Effector memory CD8-positive, alpha-beta T cell (primary cell): ENCODE measurements at places on chromosomes 7 and 10.

DNA sequence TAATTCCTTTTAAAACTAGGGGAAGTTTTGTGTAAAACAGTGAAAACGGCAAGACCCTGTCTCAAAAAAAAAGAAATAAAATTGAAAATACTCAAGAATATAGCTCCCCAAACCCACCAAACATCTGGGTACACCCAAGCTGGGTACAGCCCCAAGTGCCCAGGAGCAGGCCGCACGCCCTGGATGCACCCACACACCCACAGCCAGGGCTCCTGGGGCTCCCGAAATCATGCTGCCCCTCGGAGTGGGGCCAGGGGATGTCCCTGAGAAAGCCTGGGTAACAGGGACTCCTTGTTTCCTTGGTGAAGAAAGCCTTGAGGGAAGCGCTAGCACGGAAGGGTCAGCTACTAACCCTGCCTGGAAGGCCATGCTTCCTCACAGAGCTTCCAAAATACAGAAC lies 10.1 kb downstream of the BNIP3 start:
- no peak for DNase-seq
- H3K27ac ChIP-seq: no peak overlapping the region
- no peaks in the 10 kb centered on the region for H3K27me3 ChIP-seq
- no peak overlapping the region for H3K4me3 ChIP-seq

DNA sequence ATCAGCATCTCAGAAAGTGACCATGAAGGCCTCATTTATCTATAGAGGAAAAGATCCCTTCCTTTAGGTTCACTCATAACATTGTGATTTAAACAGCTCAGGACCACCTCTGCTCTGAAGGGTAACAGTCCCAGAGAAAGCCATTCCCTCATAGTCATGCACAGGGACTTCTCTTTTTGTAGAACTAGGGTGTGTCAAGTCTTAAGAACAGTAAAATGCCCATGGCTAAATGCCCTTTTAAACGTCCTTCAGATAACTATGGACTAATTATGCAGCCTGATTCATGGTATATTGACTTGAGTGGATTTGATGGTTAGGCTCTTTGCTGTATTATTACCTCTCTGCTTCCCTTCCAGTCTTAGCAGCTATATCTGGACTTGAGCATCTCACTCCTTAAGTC lies 337.8 kb downstream of the SORCS1 start:
- no peak for DNase-seq
- no peak overlapping the region for H3K27ac ChIP-seq
- no peaks in the 10 kb centered on the region for H3K36me3 ChIP-seq
- H3K4me1 ChIP-seq: no peaks in the 10 kb centered on the region
- H3K27me3 ChIP-seq: no peaks in the 10 kb centered on the region

- no peaks in the 10 kb centered on the region for H3K4me1 ChIP-seq
- no peak for DNase-seq
- no peak overlapping the region for H3K4me3 ChIP-seq
- peaks cover 2% of the 10 kb centered on the region for H3K36me3 ChIP-seq
Observed at GRCh38 chr7:95454438-95455045, 19.7 kb upstream of the PON2 start.

DNA sequence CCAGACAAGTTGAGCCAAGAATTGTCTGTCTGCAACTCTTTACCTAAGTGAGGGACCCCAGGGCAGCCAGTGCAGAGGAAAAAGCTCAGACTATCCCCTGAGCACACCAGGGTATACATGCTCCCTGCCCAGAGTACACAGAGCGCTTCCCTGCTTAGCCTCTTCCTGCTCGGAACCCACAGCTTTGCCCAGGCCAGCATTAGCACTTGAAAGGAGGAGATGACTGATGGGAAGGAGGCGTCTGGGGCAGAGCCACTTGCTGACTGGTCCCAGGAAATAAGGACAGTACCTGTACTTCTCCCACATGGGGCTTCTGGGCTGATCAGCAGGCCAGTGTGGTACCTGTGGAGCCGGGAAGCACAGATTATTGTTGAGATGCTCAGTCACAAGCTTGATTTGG lies 48.4 kb upstream of the TRIM8 start:
- no peak overlapping the region for H3K4me3 ChIP-seq
- no peak for DNase-seq
- H3K27ac ChIP-seq: no peak overlapping the region

DNA sequence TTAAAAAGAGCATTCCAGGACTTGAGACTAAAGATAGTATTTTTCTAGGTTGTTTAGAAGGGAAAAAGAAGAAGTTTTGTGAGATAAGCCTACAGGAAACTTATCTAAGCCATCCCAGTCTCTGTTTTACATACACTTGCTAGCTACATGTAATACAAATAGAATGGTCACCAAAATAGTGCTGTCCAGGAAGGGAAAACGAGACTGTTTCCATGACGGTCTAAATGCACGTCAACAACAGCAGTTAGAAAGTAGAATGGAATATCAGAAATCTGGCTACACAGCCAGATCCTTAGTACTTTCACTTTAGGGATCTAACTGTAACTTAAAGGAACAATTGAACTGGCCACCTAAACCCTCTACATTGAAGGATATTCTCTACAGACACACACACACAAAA lies 117.6 kb downstream of the TSPAN12 start:
- no peak for DNase-seq
- H3K36me3 ChIP-seq: no peaks in the 10 kb centered on the region
- no peaks in the 10 kb centered on the region for H3K4me1 ChIP-seq
- H3K4me3 ChIP-seq: no peak overlapping the region
- no peaks in the 10 kb centered on the region for H3K27me3 ChIP-seq
- no peak overlapping the region for H3K27ac ChIP-seq

GRCh38 chr7:74464931-74465886 lies 11.5 kb downstream of the GTF2IRD1 start:
- no peaks in the 10 kb centered on the region for H3K36me3 ChIP-seq
- no peak overlapping the region for H3K4me3 ChIP-seq
- no peak for DNase-seq
- no peak overlapping the region for H3K27ac ChIP-seq

- no peak for DNase-seq
- peaks cover 3% of the 10 kb centered on the region for H3K4me1 ChIP-seq
- H3K27ac ChIP-seq: no peak overlapping the region
Observed at GRCh38 chr10:89470628-89471027, 56.3 kb downstream of the IFIT5 start.

GRCh38 chr10:104657457-104657856 lies 16.4 kb downstream of the SORCS3 start:
- no peaks in the 10 kb centered on the region for H3K4me1 ChIP-seq
- H3K4me3 ChIP-seq: no peak overlapping the region
- no peaks in the 10 kb centered on the region for H3K36me3 ChIP-seq
- DNase-seq: no peak
- H3K27ac ChIP-seq: no peak overlapping the region
- H3K27me3 ChIP-seq: peaks cover 53% of the 10 kb centered on the region

- H3K36me3 ChIP-seq: peaks cover 3% of the 10 kb centered on the region
- no peak overlapping the region for H3K27ac ChIP-seq
Observed at GRCh38 chr7:159139202-159139601, 5.5 kb downstream of the VIPR2 start.

DNA sequence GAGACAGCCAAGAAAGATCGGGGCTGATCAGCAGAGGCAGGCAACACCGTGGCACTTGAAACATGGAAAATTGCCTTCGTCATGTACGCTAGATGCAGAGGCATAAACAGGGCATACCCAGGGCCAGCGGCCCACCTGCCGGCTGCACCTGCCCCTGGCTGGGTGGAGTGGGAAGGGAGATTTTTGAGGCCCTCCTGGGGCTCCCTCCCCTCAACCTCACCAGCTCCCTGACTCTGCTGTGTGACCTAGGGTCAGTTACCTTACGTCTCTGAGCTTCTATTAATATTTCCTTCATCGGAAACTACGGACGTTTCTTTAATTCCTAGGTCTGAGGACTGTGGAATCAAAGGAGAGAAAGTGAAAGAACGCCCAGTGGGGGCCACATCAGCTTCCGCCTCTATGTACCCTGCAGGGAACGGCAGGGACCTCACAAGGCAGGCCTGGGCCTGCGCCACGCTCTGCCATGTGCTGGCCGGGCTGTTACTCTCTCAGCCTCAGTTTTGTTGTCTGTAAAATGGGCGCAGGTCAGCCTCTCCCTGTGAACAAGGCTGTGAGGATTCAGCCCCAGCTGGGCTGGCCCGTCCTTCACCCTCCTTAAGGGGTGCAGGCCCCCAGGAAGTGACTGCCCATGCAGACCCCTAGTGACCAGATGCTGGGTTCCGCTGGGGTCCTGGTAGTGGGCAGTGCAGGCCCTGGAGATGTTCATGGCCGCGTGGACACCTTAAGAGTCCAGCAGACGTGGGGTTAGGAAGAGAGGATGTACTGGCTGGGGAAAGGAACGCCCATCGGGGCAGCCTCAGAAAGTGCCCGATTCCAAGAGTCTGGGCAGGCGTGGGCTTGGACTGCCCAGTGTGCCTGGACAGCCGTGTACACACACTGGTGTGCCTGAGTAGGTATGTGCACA lies 22.7 kb downstream of the ELFN1 start:
- H3K36me3 ChIP-seq: no peaks in the 10 kb centered on the region
- peaks cover 58% of the 10 kb centered on the region for H3K27me3 ChIP-seq
- no peak for DNase-seq
- no peak overlapping the region for H3K4me3 ChIP-seq

GRCh38 chr10:14812271-14812670 lies 25.6 kb downstream of the CDNF start:
- peaks cover 4% of the 10 kb centered on the region for H3K4me1 ChIP-seq
- no peaks in the 10 kb centered on the region for H3K27me3 ChIP-seq
- DNase-seq: no peak
- H3K36me3 ChIP-seq: peaks cover 4% of the 10 kb centered on the region

DNA sequence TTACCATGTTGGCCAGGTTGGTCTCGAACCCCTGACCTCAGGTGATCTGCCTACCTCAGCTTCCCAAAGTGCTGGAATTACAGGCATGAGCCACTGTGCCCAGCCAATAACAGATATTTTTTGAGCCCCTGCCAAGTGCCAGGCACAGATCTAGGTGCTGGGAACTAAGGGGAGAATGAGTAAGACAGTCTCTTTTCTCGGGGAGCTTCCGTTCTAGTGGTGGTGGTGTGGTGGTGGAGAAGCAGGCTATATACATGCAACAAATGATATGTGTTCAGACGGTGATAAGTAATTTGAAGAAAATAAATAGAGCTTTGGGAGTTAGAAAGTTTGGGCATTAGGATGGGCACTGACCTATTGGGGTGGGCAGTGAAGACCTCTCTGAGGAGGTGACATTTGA lies 76.7 kb upstream of the VKORC1L1 start:
- no peaks in the 10 kb centered on the region for H3K36me3 ChIP-seq
- peaks cover 12% of the 10 kb centered on the region for H3K4me1 ChIP-seq
- H3K27ac ChIP-seq: no peak overlapping the region
- DNase-seq: no peak
- no peaks in the 10 kb centered on the region for H3K27me3 ChIP-seq

DNA sequence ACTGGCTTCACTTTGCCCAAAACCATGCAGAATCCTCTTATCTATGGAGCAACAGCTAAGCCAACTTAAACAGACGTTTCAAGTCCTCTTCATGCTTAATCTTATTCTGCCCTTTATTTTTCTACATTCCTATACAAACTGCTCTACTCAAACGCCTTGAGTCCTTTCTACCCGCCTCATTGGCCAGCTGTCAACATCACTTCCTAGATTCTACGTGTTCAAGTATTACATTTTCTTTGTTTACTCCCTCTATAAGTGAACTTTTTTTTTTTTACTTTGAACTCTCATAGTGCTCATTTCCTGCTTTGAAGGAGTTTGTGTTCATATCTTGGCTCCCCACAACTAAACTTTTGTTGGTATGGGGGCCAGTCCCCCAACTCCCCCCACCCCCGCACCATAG lies 28.9 kb upstream of the SLC26A5 start:
- H3K4me1 ChIP-seq: no peaks in the 10 kb centered on the region
- no peak for DNase-seq
- no peaks in the 10 kb centered on the region for H3K36me3 ChIP-seq
- H3K27ac ChIP-seq: no peak overlapping the region

DNA sequence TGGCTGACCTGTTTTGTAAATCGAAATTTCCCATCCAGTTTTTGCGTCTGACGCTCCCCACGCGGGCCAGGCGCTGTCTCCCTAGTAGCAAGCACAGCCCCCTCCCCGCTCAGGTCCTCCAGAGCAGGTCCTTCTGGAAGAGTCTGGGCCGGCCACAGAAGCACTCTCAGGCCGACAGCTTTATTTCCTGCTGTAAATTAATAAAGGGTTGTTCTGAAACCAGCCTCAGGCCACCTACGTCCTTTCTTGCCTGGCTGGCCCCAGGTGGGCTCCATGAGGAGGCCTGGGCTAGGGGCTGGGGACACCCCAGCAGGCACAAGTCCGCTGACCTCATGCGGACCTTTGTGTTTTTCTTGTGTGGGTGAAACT lies 35.2 kb downstream of the CAMK2B start:
- H3K36me3 ChIP-seq: no peaks in the 10 kb centered on the region
- H3K4me1 ChIP-seq: no peaks in the 10 kb centered on the region
- peaks cover 43% of the 10 kb centered on the region for H3K27me3 ChIP-seq
- DNase-seq: no peak

GRCh38 chr10:29209830-29210229 lies 79.0 kb upstream of the LYZL1 start:
- H3K27ac ChIP-seq: no peak overlapping the region
- H3K36me3 ChIP-seq: no peaks in the 10 kb centered on the region
- no peak overlapping the region for H3K4me3 ChIP-seq

DNA sequence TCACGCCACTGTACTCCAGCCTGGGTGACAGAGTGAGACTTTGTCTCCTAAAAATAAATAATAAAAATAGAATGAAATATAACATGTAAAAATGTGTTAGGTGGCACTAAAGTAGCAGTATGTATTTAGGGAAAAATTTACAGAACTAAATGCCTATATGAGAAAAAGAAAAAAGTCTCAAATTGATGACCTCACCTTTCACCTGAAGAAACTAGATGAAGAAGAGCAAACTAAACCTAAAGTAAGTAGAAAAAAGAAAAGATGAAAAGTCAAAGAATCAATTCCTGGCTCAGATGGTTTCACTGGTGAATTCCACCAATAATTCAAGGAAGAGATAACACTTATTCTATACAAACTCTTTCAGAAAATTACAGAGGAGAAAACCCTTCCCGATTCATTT lies 106.5 kb upstream of the NANOS1 start:
- H3K27me3 ChIP-seq: peaks cover 35% of the 10 kb centered on the region
- no peak overlapping the region for H3K27ac ChIP-seq
- H3K36me3 ChIP-seq: no peaks in the 10 kb centered on the region
- DNase-seq: no peak

- no peak for DNase-seq
- peaks cover 4% of the 10 kb centered on the region for H3K36me3 ChIP-seq
- no peaks in the 10 kb centered on the region for H3K27me3 ChIP-seq
- no peak overlapping the region for H3K4me3 ChIP-seq
- no peak overlapping the region for H3K27ac ChIP-seq
- H3K4me1 ChIP-seq: no peaks in the 10 kb centered on the region
Observed at GRCh38 chr10:36880898-36881297, 244.5 kb upstream of the ANKRD30A start.

DNA sequence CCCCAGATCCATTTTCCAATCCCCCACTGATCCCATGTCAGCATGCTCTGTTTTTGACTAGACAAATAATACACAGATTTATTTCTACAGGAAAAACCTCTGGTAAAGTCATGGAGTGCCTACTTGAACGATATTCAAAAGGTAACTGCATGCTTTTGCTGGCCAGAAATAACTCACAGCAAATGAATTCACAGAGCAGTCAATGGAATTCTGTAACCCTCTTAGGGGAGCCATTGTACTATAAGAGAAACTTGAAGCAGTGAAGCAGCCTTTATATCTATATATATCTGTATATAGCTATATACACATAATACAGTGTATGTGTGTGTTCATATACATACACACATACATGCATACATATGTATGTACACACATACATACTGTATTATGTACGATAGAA lies 29.0 kb upstream of the MEOX2 start:
- DNase-seq: no peak
- H3K27me3 ChIP-seq: no peaks in the 10 kb centered on the region
- H3K36me3 ChIP-seq: no peaks in the 10 kb centered on the region
